ENCODE measurements at places on chromosomes 12 and 14. TPM values are rescaled to one million over a fixed set of nuclear protein-coding genes. Genes with fewer than 3 reads are reported as not detected.

- no peak for DNase-seq
These were observed 60.0 kb upstream of the PNMA1 start for GRCh38 chr14:73774241-73774570.

DNA sequence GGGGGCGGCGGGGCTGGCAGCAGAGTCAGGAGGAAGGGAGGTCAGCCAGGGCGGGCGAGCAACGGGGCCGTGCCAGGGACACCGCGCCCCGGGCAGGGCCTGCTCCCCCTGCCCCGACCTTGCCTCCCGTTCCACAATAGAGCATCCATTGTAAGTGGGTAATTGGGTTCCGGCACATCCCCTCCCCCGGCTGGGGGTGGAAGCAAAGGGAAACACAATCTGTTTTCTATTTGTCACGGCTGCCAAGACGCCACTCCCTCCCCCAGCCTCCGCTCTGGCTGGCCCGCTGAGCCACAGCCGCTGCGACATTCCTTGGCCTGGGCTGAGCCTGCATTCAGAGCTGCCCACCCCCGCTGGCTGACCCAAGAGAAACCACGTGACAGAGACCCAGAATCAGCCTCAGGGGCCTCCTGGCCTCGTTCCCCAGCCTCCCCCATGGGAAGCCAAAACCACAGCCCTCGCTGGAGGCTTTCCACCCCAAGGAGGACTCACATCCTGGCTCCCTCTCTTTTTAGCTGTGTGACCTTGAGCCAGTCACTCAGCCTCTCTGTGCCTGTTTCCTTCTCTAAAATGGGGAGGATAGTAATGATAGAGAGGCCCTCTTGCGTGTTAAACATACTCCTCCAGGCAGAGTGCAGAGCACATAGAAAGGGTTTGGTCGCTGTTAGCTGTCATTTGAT, 117.6 kb downstream of the SCARB1 start:
- peak; percentile 69 for DNase-seq

NR2C1 gene
- total RNA-seq: 26.5 TPM

CBLN3 gene
- total RNA-seq: 3.6 TPM

DNA sequence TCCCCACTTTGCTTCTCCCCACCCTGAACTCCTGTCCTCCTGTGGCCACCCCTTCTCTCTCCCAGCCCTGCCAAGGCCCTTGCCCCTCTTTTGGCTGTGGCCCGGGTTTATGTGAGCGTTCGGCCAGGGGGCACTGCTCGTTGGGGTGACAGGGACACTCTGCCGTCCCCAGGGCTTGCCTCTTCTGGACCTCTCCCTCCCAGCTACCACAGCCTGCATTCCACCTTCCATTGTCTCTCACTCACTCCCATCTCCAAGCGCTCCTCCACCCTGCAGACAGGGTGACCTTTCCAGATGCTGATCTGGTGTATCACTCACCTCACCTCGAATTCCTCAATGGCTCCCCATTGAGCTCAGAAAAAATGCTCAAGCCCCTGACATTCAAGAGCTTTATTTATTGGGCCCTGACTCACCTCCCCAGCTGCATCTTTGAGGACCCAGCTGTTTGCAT, 1.4 kb downstream of the SERPINA9 start:
- DNase-seq: no peak

DNA sequence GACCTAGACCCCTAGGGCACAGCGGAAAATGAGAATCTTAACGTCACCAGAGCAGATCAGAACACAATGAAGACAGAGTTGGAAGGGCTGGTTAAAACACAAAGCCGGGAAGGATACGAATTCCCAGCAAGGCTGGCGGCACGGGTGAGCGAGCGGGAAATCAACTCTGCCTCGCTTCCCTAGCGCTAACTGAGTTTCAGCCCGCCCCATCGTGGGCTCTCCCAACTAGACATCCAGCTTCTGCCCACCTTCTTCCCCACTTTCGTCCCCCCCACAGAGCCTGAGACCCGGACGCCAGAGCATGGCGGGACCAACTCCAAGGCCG, 377 bp downstream of the CCNT1 start:
- DNase-seq: no peak

DNA sequence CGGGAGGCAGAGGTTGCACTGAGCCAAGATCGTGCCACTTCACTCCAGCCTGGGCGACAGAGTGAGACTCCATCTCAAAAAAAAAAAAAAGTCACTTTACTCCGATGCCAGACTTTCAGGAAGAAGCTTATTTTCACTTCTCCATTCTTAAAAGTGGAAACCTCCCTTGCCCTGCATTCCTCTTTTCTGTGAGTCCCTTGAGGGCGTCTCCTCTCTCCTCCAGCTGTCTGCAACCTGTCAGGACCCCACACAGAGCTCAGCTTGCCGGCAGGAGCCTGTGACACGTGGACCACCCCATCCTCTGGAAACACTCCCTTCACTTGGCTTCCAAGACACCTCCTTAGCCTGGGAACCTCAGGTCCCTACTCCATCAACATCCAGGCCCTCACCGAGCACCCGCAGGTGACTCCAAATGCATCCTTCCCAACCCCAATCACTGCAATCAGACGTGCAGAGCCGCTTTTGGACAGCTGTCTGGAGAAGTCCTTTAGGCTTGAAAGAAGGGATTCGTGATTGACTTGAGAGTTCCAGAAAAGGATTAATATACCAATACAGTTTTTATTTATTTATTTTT, 34.3 kb downstream of the SLC15A4 start:
- no peak for DNase-seq

HOXC11 gene
- not detected for total RNA-seq

- no peak for DNase-seq
These were observed 867 bp downstream of the RHOJ start for GRCh38 chr14:63205044-63205575.

DNA sequence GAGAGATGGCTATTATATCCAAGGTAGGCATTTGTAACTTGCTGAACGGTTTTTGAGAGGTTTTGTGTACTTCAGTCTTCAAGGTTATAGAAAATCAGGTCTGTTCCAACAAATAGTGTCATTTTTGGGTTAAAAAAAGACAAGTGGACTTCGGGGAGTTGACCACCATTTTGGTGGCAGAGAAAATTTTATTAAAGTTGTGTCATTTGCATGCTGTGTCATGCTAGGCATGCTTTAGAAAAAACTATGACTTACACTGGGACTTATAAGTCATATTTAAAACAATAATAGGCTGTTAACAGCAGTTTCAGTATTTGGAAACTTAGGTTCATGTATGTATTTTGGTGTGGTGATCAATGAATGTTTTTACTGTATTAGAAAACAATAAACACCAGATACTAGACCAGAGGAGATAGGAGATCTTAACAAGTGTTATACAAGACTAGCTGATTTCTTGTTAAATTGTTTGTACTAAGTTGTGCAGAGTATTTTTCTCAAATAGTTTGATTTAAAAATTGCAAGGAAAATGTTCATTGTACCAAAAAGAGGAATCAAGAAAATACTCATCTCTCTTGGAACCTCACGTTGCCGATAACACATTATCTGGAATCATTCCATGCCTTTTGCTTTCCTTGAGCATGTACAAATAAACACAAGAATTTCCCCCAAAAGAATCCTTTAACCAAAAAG, 1.4 kb downstream of the RAN start:
- DNase-seq: no peak

DNA sequence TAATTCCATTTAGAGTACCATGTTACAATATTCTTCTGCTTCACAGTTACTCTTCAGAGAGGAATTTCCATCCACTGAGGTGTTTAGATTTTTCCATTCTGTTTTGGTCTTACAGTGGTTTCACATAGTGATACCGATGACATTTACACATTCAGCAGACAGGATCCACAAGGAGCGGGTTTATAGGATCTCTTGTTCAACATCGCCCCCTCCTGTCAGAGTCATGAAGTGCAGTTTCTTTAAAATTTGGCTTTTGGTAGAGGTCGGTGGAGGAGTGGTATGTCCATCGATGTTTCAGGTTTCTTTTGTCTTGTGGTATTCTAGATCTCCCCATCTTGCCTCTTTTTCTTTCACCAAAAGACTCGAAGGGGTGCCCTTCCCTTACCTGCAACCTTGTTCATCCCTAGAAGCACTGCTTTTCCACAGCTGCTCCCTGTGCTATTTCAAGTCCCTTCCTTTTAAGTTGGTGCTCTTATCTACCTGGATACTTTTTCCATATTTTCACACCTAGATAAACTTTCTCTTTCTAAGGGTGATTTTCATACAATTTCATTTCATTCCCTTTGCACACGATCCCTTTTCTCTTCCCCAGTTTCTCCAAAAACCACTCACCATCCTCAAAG, 181.3 kb downstream of the ITPR2 start:
- no peak for DNase-seq

CCDC196 gene
- not detected for total RNA-seq

All from omental fat pad (tissue), 4 donors.